ENCODE measurements at places on chromosomes 13 and 19. TPM values are rescaled to one million over a fixed set of nuclear protein-coding genes. Genes with fewer than 3 reads are reported as not detected.

Gene LRRC63
- total RNA-seq: 0.20 TPM

Gene SERTM1
- not detected for total RNA-seq

Gene ZNF471
- 0.62 TPM for total RNA-seq

Gene GRK1
- not detected for total RNA-seq

DNA sequence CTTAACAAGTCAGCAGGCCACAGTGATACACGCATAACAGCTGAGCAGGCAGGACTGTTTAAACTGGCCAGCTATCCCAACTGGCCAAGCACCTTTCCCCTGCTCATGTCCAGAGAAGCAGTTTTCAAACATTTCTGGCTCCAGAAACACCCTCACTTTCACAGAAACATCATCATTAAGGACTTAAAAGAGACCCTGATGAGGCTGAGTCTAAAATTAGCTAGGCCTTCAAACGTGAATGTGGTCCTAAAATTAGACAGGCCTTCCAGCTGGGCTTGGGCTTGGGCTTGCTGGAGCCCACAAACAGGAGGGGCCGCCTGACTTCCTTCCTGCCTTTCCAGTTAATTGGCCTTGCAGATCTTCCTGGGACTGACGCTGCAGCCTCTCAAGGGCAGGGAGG lies 334.2 kb downstream of the DNAJC15 start:
- no peak for DNase-seq

DNA sequence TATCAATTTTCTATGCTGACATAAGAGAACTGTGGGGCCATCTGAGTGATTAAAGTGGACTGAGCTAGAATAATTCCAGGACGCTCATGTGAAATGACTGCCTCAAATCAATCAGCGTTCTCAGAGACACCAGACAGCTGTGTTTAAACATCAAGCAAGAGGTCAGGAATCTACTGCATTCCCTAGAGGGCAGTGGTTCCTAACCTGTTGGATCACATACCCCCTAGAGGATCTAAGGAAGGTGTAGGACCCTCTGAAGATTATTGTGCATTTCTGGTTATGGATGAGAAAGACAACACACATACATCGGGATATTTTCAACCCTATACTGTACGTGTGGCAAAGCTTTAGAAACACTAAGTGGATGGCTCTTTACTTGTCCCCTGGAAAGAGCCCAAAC lies 51.8 kb upstream of the FREM2 start:
- no peak for DNase-seq

DNA sequence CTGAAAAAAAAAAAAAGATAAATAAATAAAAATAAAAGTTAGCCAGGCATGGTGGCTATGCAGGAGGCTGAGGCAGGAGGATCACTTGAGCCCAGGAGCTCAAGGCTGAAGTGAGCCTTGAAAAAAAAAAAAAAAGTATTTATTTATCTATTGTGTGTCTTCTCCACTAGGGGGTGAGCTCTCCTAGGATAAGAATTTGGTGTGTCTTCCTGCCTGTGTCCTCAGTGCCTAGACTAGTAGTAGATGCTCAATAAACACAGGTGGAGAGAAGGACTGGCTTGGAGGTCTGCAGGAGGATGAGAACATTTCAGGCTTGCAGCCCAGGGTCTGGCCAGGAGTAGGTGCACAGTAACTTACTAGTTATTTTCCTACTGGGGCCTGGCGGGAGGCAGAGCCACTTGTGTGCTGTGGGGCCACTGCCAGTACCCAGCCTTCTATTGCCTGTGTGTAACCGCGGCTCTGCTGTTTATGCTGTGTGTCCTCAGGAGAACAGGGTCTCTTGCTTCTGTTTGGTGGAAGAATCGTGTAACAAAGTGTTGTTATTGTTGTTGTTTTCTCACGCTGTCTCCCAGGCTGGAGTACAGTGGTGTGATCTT lies 5.4 kb downstream of the LMTK3 start:
- DNase-seq: peak; percentile 74

- no peak for DNase-seq
Observed at GRCh38 chr13:112065867-112066623, 904 bp upstream of the SOX1 start.

- DNase-seq: peak; percentile 48
Observed at GRCh38 chr19:29843180-29844051, 31.6 kb downstream of the CCNE1 start.

GRCh38 chr13:72430923-72431322 lies 296.5 kb downstream of the MZT1 start:
- DNase-seq: no peak

- DNase-seq: no peak
Observed at GRCh38 chr19:6354098-6354674, 7.1 kb upstream of the CLPP start.

Data from CD4-positive, CD25-positive, alpha-beta regulatory T cell (primary cell).